ENCODE measurements at places on chromosomes 11 and 22. TPM values are rescaled to one million over a fixed set of nuclear protein-coding genes. Genes with fewer than 3 reads are reported as not detected.

Gene OR52N4
- total RNA-seq = not detected

DNA sequence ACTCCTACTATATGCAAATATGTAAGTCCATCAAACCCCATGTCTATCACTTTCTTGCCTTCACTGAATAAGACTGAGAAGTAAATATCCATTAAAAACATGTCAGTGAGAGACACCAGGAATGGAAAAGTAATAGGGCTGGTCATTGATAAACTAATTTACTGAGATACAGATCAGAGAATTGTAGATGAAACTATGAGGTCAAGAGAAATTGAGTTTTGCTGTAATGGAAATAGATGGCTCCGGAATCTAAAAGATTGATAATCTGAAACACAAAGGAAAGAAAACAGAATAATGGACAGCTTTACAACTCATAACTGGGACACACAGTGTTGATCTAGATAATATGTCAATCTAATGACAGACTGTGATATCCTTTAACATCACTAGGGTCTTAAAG lies 1018.3 kb upstream of the RAG2 start:
- no peak for DNase-seq

DNA sequence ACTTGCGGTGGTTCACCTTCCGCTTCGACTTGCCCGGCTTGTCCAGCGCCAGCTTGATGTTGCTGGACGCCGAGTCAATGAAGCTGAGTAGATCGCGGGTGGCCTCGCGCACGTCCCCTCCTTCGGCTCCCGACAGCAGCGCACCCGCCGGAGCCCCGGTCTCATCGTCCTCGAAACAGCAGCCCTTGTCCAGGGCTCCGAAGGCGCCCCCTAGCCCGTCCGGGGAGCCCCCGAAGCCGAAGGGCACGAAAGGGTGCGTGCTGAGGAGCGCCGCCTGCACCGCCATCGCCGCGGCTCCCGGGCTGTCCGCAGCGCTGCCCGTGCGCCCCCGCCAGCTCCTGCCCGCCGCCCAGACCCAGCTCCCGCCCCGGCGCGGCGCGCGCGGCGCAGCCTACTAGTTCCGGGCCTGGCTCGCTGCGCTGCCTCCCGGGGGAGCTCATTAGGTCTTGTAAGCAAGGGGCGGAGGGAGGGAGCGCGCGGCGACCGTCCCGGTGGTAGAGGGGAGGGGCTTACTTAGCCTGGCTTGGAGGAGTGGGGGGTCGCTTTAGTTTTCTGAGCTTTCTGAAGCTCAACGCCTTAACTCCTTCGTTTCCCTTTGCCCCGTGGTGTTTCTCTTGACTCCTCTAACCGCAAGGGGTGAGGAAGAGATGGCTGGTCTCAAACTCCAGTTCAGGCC lies at the start of gene FAM181B:
Gene FAM181B (minus strand): TSS at position 421 of the 676 bp plus-strand sequence. CDS start 135 bp downstream, at position 286.
- DNase-seq = no peak

DNA sequence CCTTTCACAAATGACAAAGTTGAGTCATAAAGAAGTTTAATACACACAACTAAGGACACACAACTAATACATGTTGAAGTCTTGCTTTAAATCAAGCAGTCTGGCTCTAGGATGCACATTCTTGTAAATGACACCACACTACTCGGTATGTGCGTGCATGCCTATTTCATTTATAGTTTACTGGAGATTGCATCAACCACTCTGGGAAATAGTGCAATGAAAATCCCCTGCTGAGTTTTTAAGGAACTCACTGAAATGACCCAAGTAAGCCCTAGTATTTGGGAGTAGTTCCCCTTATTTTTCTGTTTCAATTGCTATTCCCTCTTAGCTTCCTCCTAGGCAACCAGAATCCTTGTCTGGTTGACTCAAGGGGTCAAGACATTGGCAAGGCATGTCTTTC lies 160.2 kb upstream of the LARGE1 start:
- DNase-seq = no peak
